Cardiac muscle cell (in vitro differentiated cells and primary cell): ENCODE measurements at places on chromosomes 11 and 22. TPM values are rescaled to one million over a fixed set of nuclear protein-coding genes. Genes with fewer than 3 reads are reported as not detected.
A peak's percentile ranks its signal among the peaks of the same experiment; 100 is the strongest.

GRCh38 chr11:117830674-117831351 is 6.3 kb upstream of the FXYD2 start:
- DNase-seq: no peak

DNA sequence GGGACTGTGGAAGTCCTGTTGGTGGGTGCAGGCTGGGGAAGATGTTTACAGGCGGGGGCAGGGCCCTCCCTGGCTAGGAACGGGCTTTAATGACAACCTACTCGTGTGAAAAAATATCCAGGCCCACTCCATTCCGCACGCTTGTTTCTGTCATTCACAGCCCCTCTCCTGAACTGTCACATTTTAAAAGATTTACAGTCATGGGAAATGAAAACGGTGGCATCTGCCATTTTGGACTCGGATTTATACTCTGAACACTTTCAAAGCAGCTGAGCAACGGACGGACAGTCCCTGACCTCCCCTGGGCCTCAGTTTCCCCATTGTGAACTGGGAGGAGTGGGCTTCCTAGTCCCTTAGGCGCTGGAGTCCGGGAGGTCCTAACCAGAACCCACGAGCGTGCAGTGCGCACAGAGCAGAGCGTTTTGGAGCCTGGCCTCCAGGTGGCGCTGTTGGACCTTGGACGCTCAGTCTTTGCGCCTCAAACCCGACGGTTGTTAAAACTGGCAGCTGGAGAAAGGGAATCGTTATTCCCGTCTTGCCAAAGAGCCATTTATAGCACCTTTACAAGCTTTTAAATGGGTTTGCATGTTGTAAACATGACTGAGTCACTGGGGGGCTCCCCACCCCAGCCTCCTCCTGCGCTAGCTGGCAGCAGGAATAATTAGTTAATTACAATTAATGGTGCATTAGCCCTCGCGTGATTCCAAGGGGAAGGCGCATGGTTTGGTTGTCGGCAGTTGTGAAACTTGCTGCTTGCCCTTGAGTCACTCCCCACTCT is 75.3 kb downstream of the FBLN1 start:
- DNase-seq: peak; percentile 93

GRCh38 chr11:126337474-126338241 is 17.8 kb upstream of the ST3GAL4 start:
- DNase-seq: no peak

- no peak for DNase-seq
These were observed 59.2 kb upstream of the CRTAM start for GRCh38 chr11:122779047-122779629.

GRCh38 chr11:12013781-12014180 is 5.4 kb upstream of the DKK3 start:
- no peak for DNase-seq

GRCh38 chr22:23889620-23890019 is 4.6 kb upstream of the MIF start:
- DNase-seq: no peak

DNA sequence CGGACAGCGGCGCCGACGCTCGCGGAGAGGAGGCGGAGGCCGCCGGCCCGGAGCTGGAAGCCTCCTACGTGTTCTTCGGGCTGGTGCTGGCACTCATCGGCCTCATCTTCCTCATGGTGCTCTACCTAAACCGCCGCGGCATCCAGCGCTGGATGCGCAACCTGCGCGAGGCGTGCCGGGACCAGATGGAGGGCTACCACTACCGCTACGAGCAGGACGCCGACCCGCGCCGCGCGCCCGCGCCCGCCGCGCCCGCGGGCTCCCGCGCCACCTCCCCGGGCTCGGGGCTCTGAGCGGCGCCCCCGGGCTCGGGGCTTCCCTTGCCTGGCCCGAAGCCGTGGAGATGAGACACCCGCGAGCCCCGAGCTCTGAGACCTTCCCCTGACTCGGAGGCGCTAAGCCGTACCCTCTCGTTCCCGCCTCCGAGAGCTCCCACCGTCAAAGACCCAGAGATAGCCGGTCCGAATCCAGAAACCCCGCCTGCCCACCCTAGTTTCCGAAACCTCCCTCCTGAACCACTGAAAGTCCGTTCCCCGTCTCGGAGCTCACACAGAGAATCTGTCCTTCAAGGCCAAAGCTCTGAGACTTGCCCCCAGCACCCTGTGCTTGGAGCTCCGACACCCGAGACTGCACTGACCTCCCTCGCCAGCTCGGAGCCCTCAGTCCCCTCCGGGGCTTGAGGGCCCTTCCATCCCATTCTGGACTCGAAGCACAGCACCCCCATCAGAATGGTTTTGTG is 1.5 kb downstream of the TPBGL start:
- DNase-seq: no peak

DNA sequence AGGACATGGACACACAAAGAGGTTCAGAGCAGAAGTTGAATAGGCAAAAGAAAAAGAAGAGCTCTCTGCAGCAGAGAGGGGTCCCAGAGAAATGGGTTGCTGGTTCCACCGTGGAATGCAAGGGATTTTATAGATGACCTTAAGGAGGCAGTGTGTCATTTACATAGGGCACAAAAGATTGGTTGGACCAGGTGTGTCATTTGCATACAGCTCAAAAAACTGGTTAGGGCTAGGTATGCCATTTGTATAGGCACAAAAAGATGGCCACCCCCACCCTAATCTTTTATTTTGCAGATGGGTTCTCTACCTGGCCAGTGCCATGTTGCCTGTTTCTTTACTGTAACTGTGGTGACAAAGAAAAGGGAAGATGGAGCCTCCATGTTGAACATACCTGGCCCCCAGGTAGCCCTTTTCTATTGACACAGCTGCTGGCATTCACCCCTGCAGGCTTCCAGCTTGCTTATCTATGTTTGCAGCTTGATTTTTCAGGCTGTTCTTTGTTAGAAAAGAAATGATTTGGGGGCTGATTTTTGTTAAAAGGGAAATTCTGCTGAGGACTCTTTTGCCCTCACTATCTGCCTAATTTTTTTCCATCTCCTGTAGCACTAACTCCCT is 3.1 kb upstream of the CAVIN3 start:
- DNase-seq: no peak

DNA sequence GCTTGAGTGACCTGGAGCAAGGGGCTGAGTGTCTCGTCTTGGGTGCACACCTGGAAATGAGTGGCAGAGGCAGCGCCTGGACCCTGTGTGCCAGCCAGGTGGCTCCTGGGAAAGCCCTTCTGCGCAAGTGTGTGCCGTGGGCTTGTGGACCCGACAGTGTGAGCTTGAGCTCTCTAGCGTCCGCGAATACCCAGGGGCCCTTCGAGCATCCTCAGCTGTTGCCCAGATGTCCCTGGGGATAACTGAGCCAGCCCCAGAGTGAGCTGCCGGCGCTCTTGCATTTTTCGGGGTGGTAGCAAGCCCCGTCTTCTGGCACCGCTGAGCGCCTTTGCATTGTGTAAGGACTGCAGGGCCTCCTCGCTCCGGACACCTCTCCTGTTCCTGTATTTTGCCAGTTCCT is 399.2 kb downstream of the TBC1D22A start:
- DNase-seq: no peak

DNA sequence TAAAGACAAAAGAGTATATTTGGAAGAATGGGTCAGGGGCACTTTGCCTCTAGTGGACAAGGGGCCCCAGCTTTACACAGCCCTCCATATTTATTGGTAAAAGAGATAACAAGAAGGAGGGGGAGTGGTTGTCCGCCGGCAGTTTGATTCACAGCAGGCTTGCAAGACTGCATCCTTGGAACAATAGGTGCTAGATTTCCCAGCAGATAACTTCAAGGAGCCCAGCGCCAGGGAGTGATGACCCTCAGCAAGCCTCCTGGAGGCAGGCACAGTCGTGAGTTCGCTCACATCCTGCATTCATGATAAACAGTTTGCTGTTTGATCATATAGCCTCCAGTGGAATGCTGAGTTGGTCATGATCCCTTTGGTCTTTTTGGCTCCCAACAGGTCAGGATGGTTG is 67.8 kb upstream of the INCENP start:
- no peak for DNase-seq

DNA sequence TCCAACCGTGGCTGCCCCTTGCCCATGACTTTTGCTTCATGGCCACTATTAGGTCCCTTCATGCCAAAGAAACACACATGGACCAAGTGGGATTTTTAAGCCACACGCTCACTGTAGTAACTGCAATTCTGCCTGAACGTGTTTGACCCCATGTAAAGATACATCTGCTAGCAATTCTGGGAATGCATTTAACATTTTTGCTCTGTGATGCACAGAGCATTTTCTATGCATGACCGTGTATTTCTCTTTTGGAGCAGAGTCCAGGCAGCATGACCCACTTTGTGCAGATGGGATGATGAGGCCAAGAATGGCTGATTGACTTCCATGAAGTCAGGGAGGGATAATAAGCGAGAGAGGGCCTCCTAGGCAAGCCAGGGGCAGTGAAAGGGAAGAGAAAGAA is 108.5 kb downstream of the TP53I11 start:
- DNase-seq: no peak

- DNase-seq: no peak
These were observed 696.7 kb upstream of the CCDC90B start for GRCh38 chr11:83982825-83983224.

GRCh38 chr22:44102856-44103255 is 77.9 kb upstream of the PARVG start:
- no peak for DNase-seq

- no peak for DNase-seq
These were observed 20.2 kb downstream of the AMOTL1 start for GRCh38 chr11:94788396-94788795.

GRCh38 chr11:68954836-68955606 is 25.8 kb downstream of the MRGPRD start:
- no peak for DNase-seq

The CD248 gene
- 7.9 and 11.4 TPM in 2 replicates for total RNA-seq

The SHISAL1 gene
- total RNA-seq: 2.5 and 2.8 TPM in 2 replicates

The MS4A4E gene
- total RNA-seq: not detected in 2 replicates
